NCI-H2081 treated with DMSO at 0.1 percent for 48 hours (cell line): ENCODE measurements at places on chromosomes 12 and 14.

DNA sequence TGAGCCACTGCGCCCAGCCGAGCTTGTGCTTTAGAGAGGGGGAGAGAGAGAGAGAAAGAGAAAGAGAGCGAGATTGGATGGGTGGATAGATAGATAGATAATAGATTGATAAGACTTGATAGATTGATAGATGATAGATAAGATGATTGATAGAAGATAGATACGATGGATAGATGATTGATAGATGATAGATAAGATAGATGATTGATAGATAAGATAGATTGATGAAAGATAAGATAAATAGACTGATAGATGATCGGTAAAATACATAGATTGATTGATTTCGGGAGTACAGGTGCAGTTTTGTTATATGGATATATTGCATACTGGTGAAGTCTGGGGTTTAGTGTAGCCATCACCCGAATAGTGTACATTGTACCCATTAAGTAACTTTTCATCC lies 65.9 kb downstream of the SPRING1 start:
- DNase-seq: no peak

DNA sequence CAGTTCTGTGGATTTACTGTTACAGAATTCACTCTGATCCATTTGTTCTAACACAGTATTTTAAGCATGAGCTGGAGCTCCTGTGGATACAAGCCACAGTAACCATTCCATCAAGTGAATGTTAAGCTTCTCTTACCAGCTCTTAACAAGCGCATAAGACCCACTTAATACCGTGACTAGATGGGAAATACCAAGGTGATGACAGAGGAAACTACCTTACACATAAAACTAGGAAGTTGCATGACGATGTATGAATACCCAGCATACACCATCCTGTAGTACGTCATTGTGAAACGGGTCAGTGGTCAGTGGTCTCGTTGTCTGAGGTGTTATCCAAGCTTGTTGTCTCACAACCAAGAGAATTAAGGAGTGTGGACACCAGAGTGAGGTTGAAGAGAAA lies 2.0 kb upstream of the GALC start:
- DNase-seq: no peak

DNA sequence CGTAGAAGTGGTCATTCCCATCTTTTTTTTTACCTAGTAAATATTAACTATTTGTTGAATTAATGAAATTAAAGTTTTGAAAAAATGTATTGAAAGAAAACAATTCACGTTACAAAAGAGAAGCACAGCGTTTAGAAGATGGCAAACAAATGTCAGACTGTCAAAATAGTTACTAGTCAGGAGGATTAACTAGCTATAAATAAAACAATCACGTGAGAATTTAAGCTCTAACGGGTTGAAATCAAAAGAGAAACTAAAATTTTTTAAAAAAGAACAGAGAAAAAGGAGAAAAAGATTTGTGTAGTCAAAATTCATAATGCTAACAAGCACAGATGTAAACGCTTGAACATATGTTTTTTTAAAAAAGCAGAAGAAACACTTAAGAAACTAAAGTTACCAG lies 26.4 kb downstream of the DDHD1 start:
- DNase-seq: no peak

DNA sequence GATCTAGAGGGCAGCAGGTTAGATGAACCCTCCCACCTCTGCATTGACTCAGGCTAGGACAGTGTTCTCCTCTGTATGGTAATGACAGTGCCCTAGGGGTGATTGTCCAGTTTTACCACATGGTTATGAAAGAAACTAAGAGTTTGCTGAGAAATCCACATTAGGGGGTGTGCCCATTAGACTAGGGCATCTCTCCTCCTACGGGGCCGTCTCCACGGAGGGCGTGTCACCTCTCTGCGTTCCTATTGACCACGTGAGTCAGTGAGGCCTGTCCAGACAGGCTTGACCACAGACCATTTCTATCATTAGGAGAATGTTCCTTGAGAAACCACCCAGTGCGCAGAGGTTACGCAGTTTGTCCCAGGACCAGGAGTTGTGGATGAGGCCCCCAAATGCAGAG lies 8.3 kb downstream of the MVK start:
- no peak for DNase-seq

- DNase-seq: no peak
Observed at GRCh38 chr14:35390577-35391387, 13.8 kb downstream of the NFKBIA start.

DNA sequence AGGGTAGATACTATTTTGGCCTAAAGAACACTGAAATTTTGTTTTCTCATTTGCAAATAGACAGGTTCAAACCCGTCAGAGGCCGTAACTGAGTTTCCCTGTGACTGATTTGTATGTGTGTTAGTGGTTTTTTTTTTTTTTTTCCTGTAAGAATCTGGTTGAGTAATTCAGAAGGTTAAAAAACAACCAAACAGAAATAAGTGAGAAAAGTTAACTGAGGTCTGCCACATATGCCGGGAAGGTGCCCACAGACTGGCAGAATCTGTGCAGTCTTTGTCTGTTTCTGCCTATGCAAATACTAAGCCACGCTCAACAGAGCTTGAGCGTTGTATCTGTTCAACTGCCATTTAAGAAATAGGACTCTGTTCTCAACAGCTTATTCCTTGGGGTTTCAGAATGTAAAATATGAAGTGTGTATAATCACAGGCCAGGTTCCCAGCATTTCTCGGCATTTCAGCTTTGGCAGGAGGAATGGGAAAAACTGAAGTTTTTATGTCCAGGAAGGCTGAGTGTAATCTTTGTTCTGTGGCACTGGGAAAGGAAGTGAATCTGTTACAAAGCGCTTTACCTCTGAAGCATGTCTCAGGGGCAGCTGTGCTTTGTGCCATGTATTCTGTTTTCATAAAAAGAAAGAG lies 181.9 kb downstream of the PRKCH start:
- DNase-seq: no peak

- no peak for DNase-seq
Observed at GRCh38 chr12:61780435-61780834, 479.8 kb upstream of the USP15 start.

- no peak for DNase-seq
Observed at GRCh38 chr14:106522990-106523389, 996.6 kb downstream of the TMEM121 start.

DNA sequence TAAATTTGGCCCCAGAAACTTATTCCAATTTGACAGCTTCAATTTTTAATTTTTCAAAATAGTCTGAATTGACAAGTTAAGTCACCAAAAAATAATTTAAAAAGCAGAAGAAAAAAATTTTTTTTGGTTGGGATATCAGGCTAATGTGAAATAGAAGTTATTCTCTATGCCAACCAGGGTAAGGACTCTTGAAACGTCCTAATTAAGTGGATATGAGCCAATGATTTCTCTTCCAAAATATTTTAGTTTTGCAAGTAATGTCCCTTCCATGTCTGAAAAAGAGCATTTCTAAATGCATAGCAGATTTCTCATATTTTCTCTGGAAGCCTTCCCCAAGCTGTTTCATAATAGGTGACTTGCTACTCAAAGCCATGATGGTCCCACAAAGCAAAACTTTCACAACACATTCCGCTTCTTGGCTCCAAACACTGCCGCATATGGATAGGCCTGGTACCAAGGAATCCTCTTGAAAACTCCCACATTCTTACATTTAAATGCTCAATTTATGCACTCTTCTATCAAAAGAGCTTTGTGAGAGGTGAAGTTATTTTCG lies 65.1 kb downstream of the SIX6 start:
- DNase-seq: no peak

DNA sequence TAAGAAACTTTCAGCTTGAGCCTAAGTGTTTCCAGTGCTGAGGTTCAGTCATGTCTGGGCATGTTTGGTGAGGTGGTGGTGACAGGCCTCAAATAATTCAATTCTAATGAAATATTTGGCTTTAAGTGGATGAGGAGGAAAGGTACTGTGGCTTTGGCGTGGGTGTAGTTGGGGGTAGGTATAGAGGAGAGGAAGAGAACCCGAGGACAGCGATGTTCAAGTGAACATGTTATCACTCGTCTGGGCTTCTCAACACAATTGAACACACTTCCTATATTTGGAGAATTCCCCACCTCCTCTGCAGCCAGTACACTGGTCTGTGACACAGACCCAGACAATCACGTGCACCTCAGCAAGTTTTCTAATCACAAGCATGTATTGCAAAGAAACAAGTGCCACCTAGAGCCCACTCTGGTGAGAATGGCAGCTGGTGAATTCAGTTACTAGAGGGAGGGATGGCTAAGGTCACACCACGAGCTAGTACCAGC lies 53.0 kb downstream of the IFNG-AS1 start:
- no peak for DNase-seq

DNA sequence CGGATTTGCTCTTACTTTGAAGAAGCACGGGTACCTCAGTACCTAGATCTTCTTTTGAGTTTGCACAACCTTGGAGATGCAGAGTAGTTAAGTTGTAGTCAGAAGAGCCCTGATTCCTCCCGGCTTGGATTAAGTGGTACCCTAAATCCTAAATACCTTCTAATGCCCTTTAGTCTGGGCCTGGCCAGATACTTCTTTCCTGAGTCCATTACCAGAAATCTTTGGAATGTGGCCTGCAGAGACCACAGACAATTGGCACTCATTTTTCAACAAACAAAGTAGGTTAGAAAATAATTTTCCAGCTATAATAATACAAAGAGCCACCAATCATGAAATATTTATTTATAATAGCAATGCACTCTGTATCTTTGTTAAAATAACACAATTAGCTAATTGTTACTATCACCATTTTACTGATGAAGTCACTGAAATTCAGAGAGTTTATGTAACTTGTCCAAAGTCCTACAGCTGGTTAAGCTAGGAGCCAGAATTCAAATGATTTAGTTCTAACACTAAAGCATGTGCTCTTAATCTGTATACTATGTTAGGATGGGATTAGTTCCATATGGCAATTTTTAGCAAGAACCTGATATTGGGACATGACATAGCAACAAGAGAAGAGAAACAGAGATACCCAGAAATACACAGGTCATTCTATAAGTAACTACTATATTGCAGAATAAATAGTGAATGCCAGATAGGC lies 132.1 kb upstream of the PDZRN4 start:
- DNase-seq: no peak

- no peak for DNase-seq
Observed at GRCh38 chr12:107955966-107956643, 173.0 kb upstream of the WSCD2 start.

GRCh38 chr14:99117671-99118045 lies 154.3 kb downstream of the BCL11B start:
- DNase-seq: no peak

DNA sequence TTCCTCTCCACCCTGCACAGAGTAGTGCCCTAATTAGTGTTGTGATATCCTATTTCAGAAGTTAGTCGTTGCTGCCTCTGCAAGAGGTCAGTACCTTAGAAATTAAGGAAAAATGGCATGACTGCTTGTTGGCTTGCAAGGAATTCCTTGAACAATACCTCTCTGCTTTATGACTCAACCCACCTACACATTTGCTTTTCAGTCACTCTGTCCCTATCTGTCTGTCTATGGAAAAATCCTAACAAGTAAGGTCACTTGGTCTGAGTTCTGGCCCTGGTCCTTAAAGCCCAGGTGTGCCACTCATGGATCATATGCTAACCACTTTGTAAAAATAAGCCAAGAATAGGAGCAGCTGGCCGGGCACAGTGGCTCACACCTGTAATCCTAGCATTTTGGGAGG lies 116.4 kb upstream of the ATF1 start:
- DNase-seq: no peak

GRCh38 chr14:74841230-74842207 lies 34.4 kb downstream of the PROX2 start:
- no peak for DNase-seq

- no peak for DNase-seq
Observed at GRCh38 chr12:118645219-118645618, 268.9 kb downstream of the SUDS3 start.

- DNase-seq: no peak
Observed at GRCh38 chr12:112319395-112319794, 62.8 kb downstream of the HECTD4 start.

- DNase-seq: no peak
Observed at GRCh38 chr12:22396253-22396652, 61.7 kb upstream of the ST8SIA1 start.

GRCh38 chr12:132407451-132407961 lies 78.1 kb upstream of the GALNT9 start:
- no peak for DNase-seq

DNA sequence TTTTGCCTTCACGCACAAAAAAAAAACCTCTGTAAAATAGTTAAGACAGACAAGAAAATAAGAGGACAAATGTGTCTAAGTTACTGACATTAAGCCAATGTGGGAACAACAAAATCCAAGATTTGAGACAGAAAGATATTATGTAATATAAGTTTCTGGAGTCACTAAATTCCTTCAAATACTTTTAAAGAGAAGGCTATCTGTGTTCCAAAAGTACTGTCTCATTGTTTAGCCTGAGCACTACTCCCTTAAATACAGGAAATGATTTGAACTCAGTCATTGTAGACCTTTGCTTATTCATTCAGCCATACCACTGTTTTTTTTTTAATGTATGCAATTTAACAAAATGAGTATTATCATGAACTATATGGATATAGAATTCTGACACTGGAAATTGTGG lies 82.7 kb upstream of the KITLG start:
- no peak for DNase-seq

- no peak for DNase-seq
Observed at GRCh38 chr12:89765959-89766824, 57.6 kb upstream of the ATP2B1 start.

GRCh38 chr12:112839386-112839972 lies 47.9 kb downstream of the RPH3A start:
- DNase-seq: no peak

GRCh38 chr14:101888182-101888581 lies 76.2 kb upstream of the DYNC1H1 start:
- DNase-seq: no peak

DNA sequence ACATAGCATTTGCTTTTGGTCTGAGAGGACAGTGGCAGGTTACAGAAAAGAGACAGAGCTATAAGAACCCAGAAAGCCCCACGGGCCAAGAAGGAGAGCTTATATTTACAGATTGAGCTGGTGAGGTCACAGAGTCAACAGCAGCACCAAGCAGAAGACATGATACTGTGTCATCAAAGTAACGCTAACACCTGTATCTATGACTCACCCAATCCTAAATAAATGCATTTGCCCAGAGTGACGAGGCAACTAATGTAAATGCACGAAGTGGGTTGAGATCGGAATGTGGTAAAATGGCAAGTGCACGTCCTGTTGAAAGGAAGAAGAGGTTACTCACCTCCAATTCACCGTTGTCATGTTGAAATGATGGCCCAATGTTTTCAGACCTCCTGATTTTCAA lies 6.7 kb upstream of the CD163L1 start:
- no peak for DNase-seq

DNA sequence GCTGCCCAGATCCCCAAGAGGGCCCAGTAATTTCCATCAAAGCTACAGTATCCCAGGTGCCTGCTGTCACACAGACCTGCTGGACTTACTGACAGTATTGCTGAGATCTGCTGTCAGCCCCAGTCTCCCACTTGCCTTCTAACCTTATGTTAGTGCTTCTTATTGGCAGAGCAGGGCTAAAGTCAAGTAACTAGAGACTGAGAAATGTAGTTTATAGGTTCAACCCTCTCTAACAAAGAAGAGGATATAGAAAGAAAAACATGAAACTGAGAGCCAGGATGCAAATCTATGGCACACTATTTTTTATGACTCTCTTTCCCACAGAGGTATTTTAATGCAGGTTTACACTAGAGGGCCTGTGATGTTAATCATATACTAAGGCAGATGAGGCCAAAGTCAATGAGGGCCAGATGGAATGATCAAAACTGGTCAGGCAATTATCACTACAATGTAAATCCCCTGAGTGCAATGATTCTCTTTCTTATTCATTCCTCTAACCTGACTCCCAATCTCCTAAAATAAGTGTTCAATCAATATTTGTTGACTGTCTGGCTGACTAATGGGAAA lies 781.9 kb downstream of the VRK1 start:
- DNase-seq: no peak

- DNase-seq: no peak
Observed at GRCh38 chr12:53738406-53739213, 11.4 kb upstream of the CALCOCO1 start.

GRCh38 chr12:62106547-62107185 lies 153.5 kb upstream of the USP15 start:
- no peak for DNase-seq
